ENCODE measurements at places on chromosomes 6 and 20.
A peak's percentile ranks its signal among the peaks of the same experiment; 100 is the strongest.

DNA sequence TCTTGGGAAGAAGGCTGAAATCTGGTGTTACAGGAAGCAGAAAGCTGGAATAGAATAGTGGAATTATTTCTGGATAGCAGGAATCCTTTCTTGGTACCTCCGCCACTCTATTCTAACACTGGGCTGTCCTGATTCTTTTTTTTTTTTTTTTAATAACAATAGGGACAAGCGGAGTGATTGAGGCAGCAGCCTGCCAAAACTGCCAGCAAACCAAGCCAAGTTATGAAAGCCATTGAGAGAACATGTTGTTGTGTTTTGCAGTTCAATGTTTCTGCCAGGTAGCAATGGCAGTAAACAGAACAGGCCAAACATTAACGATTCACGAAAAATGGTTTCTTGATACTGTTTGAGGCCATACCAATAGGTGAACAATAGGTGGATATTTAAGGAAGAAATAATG lies 47.1 kb downstream of the SLC26A8 start:
- no peak for DNase-seq

- no peak for DNase-seq
These were observed 21.6 kb downstream of the ZNFX1 start for GRCh38 chr20:49256261-49256660.

DNA sequence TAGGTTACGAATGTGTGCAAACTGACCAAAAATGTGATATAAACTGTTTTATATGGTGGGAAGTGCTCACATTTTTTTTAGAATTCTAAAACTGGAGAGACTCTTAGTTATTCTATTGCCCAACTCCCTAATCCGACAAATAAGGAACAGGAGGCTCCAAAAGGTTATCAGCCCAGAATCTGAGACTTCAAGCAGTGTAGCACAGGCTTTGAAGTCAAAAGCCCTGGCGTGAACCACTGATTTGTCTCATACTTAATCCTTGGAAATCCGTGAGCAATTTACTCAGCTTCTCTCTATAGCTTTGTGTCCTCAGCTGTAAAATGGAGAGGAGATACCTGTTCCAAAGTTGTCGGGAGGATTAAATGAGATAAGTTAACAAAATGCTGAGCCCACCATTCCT lies 368.8 kb upstream of the SASH1 start:
- DNase-seq = no peak

DNA sequence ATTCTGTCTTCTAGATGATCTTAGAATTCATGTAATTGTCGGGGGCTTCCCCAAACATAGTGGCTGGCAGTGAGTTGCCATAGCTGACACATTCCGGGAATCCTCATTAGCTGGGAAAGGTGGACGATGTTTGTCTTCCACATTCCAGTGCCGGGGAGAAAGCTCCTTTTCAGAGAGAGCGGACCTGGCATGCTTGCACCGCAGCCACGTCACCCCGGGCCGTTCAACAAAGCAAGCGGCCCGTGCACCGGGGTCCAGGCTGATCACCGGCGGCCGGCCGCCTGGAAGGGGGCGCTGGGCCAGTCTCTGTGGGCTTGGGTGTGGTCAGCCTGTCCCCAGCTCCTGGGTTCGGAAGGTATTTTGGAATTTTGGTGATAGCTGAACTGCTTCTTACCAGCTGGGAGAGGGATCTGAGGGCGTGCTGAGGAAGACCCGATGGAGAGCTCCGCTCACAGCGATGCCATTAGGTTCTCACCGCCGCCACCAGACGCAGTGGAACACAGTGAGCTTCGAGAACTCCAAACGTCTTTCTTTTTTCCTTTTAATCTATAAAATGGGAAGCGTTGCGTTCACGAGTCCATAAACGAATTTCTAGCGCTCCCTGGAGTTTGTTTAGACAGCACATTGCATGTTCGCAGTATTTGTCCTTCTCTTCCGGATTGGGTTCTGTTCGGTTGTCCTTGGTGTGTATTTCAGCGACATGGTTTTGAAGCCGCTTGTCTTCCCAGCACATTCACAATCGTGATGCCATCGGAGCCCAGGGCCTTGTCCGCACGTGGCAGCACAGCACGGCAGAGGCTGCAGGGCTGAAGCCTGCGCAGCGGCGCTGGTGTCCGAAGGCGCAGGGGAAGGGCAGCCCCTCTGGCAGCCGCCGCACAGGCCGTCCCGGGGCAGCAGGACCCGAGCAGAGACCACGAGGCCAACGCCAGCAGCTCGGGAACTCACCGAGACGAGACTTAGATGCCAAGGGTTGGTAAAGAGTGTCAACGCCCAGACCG lies 557.6 kb downstream of the QKI start:
- no peak for DNase-seq

DNA sequence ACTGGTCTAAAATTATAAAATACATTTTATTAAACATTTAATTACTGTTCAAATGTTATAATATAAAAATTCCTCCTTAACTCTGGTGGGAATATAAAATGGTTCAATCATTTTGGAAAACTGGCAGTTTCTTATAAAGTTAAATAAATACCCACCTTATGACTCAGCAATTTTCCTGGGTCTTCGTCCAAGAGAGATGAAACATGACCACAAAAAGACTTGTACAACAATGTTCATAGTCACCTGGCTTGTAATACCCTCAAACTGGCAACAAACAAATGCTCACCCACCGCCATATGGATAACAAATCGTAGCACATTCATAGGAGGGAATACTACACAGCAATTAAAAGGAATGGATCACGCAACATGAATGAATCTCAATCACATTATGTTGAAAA lies 66.0 kb upstream of the RIN2 start:
- DNase-seq = no peak

- DNase-seq = no peak
These were observed 76.2 kb upstream of the BCLAF1 start for GRCh38 chr6:136365776-136366354.

DNA sequence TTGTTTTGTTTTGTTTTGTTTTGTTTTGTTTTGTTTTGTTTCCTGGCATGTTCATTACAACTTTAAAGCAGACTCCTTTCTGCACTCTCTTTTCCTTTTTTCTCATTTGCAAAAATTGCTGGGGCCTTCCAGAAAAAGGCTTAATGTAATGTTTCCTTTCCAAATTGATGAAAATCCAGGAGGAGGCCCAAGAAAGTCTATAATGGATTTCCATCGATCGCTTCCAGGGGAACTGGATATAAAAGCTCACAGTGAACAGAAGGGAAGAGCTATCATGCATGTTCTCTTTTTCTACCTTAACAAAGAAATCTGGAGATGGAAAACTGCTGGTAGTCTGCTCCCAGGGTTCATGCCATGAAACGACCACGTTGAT lies 28.7 kb downstream of the ISM1 start:
- DNase-seq = no peak

- no peak for DNase-seq
These were observed 1.4 kb upstream of the POU3F2 start for GRCh38 chr6:98833057-98833306.

DNA sequence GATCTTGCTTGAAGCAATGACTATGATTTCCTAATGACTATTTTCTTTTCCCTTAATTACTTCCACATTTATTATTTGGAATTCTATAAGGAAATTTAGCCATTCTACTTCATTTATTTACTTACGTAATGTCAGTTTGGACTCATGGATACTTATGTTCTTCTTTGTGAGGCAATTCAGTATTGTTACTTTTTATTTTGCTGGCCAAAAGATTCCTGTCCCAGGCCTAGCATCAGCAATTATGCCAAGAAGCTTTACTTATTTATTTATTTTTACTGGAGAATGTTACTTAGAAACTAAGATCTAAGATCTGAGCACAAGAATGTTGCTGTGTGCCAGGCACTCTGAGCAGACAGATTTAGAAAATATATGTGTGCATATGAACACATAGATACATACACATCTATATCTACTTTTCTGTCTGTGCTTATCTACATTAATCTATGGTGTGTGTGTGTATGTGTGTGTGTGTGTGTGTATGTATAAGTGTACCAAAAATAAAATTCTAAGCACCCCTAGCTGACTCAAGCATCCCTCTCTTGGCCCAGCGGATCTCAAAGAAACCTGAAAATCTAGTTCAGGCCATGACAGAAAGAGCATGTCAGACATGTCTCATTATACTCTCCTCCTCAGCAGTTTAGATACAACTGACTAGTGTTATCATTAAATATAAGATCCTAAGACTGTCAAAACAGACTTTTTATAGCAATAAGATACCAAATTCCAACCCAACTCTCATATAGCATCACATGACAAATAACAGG lies 640.0 kb upstream of the GJE1 start:
- DNase-seq = no peak

DNA sequence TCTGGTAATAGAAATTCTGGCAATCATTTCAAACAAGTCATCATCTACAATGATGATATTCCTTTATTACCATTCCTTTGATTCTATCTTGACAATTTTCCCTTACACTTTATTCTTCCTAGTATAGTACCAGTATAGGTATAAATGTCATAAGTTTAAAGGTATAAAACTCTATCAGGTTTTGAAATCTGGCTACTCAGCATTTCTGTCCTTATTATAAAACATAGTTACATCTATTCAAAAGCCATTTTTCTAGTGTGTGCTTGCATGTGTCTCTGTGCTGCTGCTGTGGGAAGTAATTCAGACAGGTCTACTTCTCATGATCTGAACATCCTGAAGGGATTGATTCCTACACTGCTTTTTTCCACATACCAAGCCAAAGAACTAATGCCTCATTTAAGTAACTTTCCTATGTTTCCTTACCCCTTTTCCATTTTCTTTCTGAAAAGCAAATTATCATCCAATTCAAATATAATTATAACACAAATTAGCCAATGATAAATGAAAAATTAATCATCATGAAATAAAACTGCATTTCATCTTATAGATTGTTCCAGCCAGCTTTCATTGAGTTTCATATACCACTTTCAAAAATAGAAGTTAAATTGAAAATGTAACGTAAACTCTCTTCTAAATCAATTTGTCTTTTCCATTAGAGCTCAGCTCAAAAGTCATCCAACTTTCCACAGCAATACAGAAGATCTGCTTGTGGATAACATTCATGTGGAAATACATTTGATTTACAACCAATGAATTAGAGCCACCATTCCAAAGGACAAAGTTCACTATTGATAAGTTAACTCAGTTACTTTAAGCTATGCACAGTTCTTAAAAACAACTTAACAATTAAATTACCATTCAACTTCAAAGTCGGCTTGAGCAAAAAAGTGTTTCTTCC lies 35.9 kb downstream of the COL12A1 start:
- DNase-seq = no peak

DNA sequence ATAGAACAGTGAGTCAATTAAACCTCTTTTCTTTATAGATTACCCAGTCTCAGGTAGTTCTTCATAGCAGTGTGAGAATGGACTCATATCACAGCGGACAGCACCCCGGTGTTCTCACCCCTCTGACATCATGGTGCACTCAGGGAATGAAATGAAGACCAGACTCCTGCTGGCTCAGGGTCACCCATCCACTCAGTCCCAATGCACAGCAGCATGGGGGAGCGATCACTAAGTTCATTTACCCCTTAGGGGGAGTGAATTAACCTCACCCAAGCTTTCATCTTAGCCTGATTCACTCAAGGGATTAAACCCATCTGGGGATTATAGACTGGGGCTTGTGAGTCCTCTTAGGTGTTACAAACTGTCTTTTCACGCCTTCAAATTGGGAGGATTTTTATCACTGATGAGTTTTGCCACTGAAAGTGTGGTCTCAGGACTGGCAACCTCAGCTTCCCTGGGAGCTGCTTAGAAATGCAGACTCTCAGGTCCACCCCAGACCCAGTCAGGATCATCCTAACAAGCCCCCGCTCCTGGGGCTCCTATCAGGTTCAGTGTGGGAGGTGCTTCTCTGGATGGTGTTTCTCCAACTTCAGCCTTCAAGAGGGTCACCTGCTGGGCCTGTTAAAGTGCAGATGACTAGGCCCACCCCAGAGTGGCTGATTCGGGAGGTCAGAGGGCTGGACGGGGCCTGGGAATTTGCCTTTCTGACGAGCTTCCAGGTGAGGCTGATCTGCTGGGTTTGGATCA lies 44.3 kb upstream of the FRMD1 start:
- DNase-seq = no peak

DNA sequence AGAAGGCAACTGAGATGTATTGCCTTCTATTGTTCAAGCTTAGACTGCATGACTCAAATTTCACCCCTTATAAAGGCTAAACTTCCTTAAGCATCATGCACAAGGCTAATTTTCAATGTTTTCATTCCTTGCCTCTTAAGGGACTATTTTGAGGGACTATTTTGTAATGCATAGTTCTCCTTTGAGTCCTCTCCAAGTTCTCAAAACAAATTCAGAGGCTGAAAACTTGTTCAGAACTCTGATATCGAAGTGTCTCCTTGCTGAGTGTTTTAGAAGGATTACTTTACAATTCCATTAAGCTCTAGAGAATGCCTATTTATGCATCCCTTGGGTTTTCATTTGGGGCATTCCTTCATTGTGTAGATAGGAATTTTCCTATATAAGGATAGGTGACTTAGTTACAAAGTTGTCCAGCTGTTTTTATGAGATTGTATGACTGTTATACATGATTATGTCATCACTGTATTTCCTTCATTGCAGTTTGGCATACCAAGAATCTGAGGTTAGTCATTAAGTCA lies 41.7 kb downstream of the COL19A1 start:
- peak; percentile 31 for DNase-seq

DNA sequence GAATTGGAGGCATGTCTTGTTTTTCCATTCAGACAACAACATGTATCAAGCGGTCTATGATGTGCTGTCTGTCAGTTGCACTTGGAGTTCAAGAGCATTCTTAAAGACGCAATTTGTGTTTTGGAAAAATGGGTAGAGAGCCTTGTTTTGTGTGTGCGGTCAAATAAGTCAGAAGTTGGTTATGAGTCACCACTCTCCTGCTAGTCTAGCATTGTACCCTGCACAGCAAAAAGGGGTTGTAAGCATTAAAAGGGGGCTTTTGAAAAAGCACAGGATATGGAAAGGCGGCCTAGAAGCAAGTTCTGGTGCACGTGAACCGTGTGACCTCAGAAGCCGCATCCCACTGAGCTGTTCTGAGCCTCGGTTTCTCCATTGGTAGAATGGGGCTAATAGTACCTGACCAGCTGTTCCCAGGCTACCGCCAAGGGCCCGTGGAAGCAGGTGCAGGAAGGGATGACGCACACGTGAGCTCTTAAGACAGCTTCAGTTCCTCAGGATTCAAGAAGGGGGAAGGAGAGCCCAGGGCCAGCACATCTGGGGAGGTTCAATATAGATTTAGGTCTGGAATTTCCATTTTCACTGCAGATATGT lies 61.6 kb upstream of the SNX9 start:
- DNase-seq = no peak

- DNase-seq = peak; percentile 23
These were observed 65.1 kb downstream of the CGA start for GRCh38 chr6:87029711-87030314.

DNA sequence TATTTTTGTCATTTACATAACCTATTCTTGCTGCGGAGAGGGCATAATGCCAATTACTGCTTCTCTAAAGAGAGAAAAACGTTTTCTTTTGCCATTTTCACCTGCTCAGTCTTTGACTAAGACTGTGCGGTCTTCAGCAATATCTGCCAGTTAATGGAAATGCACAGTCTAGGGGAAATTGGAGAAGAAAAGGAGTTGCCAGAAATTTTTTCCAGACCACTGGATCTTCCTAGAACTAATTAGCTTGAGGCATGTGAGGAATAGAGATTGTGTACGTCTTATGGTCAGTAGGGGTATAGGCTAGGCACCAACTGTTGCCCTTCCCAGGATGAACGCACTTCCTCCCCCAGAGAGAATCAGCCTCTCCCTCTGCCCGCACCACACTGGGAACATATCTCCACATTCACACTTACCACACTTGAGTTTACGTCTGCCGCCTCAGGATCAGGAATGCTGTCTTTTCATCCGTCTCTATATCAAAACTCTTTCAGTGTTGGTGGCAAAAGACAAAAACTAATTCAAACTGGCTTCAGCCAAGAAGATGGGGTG lies 67.9 kb upstream of the E2F3 start:
- no peak for DNase-seq

GRCh38 chr6:135880066-135880972 lies 28.8 kb downstream of the PDE7B start:
- peak; percentile 46 for DNase-seq

Data from AG04449 (cell line).